Chondrocyte (in vitro differentiated cells): ENCODE measurements at places on chromosomes 4 and X.

DNA sequence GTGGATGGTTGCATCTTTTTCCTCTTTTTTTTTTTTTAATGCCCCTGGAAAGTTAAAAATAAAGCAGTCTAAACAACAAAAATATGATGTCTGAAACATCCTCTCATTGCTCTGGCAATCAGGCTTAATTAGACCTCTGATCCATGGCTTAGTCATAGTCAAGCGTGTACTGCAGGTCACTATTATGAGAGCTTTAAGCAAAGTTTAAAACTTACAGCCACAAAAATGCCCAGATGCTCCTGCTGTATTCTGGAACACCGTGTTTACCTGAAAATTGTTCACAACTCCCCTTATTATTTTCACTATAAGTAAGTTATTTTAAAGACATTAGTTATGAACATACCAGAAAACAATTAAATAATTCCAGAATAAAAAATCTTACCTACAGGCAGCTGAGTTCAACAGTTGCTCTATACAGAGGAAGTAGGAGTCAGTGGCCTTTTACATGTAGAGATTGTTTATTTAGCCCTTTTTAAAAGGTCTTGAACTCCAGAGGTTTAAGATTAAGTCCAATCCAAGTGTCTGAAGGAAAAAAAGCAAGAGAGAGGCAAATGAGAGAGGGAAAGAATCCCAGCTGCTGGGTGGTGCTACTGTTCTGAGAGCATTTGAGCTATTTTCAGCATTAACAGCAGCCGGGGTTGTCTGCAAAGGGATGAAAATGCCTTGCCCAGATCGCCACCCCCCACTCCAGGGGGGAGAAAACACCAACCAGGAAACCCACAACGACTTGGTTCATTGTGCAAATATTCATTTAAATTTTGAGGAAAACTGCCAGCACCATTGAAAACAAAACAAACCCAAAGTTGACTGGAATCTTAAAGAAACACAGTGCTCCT lies 36.9 kb downstream of the SORBS2 start:
- no peak for DNase-seq

DNA sequence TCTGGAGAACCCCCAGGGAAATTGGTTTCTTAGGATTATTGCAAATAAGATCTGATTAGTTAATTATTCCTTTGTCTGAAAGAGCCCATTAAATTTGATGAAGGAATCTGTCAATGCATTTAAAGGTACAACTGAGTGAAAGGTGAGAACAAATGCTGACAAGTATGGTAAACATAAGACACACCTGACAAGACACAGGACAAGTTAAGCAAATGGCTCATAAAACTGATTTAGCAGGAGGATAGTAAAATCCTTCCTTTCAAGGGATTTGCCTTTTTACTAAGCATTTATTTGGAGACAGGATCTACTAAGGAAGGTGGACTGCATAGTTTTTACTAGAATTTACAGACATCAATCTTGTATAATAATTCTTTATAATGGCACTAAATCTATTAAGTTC lies 553.9 kb downstream of the SPRY1 start:
- DNase-seq: no peak

- no peak for DNase-seq
Measured at GRCh38 chr4:74523096-74523495, 78.2 kb downstream of the AREG start.

GRCh38 chrX:35023683-35024082 lies 81.1 kb downstream of the FAM47B start:
- DNase-seq: no peak

DNA sequence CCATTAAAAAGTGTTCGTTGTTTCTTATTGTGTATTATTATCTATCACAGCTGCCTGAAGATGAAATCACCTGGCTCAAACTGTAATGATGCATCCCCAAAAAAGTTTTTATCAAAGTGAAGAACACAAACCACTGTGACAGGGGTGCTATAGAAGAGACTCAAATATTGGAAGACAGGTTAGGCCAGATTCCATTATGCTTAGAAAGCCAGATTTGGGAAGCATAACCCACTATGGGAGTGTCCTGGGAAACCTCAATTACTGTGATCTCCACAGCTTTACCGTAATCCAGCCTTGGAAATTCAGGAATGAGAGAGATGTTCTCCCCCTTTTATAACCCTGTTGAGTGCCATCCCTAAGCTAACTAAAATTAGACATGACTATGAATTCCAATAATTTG lies 114.2 kb downstream of the NWD2 start:
- DNase-seq: no peak

- no peak for DNase-seq
Measured at GRCh38 chr4:1235381-1236102, 13.4 kb downstream of the CTBP1 start.

DNA sequence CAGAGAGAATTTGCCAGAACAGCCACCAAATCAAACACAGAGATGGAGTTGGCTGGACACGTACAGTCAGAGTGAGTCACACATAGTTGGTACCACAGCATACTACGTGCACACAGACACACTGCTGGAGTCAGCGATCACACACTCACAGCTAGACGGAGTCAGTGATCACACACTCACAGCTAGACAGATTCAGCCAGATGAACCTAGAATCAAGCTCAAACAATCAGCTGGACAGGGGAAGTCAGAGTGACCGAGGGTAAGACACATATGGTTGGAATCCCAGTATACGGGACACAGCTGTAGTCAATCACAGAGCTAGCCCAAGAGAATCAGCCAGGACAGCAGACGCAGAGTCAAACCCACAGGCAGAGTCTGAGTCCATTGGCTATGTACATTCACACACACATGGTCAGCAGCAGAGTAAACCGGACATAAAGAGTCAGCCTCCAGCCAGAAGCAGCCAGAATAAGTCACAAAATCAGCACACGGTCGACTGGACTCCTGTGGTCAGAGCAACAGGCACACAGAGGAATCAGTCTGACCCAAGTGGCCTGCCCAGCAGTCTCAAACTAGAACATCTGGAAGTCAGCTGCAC lies 4.6 kb downstream of the SLC38A5 start:
- no peak for DNase-seq

DNA sequence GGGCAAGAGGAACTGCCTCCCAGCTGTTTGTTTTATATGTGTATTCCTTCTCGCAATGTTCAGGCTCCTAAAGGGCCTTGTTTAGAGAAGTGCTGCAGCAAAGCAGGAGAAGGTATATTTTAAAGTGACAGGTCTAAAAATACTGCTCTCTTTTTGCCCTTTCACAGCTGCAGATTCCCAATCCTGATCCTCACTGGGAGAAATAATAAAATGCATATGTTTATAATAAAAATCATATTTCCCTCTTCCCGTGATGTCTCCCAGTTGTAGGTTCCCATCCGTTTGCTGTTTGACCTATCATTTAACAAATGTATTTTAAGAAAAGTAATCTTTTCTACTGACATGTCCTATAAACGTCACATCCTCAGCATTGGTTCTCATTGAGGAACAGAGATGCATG lies 62.7 kb upstream of the GPC4 start:
- DNase-seq: no peak

- DNase-seq: no peak
Measured at GRCh38 chrX:12788645-12789044, 2.6 kb upstream of the PRPS2 start.

DNA sequence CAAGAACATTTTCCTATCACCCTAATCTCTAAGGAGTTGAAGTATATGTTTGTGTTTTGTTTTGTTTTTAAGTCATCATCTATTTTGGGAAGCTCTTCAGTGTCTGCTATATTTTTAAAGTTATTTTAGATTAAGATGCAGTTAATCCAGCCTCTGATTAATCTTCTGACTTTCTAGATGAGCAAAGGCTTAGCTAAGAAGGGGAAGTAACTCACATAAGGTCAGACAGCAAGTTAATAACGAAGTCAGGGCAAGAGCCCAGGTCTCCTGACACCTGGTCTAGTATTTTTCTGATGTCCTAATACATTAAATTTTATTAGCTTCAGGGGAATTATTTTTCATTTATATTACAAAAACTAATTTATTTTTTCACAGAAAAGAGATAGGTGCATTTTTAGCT lies 168.5 kb downstream of the SOWAHB start:
- DNase-seq: no peak

DNA sequence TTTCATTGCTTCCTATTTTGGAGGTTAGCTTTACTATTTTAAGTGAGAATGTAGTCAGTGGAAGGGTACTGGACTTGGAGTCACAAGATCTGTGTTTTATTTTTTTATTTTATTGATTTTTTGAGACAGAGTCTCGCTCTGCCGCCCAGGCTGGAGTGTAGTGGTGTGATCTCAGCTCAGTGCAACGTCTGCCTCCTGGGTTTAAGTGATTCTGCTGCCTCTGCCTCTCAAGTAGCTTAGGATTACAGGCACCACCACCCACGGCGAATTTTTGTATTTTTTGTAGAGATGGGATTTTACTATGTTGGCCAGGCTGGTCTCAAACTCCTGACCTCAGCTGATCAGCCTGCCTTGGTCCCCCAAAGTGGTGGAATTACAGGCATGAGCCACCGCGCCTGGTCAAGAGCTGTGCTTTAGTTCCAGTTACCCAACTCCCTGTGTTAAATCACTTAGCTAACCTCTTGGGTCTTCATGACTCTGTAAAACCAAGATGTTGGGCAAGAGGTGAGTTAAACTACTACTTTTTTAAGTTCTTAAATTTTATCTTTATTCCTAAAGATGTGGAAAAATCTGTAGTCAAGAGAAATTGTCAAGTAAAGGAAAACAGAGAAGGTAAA lies 11.2 kb downstream of the USP9X start:
- DNase-seq: no peak

- DNase-seq: no peak
Measured at GRCh38 chr4:115749404-115749803, 636.0 kb upstream of the NDST4 start.

DNA sequence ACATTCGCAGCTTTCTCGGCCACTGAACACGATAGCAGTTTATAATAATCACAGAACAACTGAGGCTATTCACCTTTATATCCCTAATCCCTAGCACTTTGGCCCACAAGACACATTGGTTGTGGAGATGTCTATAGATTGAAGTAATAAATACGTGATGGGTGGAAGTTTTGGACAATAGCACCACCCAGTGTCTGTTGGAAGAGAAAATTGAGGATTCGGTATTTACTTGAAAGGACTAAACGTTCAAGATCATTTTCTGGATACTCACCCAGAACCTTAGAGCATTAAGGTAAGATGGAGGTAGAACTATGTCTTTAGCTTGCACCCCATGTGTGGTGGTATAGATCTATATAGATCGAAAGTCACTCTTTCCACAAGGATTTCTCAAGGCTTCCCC lies 787 bp upstream of the TMSB15A start:
- no peak for DNase-seq

DNA sequence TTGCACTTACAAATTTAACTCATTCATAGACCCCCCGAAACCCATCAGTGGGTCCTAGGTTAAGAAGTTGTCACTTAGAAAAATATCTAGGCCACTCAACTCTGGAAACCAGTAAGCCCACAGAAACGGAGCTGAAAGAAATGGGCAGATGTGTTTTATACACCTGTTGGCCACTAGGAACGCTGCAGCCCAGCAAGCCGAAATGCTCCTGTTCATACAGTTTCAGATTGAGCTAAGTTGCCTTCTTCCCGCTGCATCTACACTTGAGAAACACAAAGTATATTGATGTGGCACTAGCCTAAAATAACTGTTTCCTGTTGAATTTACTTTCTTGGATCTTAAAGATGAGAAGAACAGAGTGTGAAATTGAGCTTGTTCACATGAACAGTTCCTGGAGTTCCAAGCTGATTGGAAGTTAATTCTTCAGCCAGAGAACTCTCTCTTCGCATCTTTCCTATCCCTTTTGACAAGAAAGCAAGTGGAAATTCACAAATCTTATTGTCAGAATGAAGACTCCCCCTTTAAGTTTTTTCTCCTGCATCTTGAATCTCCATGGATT lies 174.1 kb downstream of the RBMX2 start:
- no peak for DNase-seq

DNA sequence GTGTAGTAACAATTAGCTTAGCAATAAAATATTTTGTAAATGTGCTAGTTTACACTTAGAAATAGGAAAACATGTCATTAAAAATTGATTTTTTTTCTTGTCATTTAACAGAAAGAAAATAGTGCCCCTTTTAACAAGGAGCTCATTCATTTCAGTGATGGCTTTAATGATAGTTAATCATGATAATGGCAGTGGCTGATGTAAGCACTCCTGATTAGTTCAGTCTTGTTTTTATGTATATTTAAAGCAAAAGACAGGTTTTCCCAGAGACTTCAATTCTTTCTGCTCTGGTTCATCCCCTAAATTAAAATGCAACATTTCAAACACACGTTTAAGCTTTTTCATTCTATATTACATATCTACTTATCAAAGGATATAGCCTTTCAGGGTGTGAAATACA lies 1039.5 kb upstream of the PCDH7 start:
- no peak for DNase-seq

DNA sequence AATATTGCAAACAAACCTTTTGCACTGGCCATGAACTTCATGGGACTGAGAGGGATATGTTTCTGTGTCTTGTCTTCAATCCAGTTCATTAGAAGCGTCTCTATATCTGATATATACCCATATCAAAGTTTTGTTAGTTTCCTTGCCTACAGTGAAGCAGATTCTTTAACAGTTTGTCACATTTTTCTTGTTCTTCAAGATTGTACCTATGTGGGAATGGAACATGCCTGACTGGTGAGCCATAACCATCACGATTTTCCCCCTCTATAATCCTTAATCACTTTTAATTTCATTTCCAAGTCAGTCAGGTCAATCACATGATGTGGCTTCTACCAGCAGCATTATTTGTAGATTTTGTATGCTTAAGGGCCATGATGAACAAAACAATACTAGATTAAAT lies 197.1 kb upstream of the PDE5A start:
- DNase-seq: no peak

DNA sequence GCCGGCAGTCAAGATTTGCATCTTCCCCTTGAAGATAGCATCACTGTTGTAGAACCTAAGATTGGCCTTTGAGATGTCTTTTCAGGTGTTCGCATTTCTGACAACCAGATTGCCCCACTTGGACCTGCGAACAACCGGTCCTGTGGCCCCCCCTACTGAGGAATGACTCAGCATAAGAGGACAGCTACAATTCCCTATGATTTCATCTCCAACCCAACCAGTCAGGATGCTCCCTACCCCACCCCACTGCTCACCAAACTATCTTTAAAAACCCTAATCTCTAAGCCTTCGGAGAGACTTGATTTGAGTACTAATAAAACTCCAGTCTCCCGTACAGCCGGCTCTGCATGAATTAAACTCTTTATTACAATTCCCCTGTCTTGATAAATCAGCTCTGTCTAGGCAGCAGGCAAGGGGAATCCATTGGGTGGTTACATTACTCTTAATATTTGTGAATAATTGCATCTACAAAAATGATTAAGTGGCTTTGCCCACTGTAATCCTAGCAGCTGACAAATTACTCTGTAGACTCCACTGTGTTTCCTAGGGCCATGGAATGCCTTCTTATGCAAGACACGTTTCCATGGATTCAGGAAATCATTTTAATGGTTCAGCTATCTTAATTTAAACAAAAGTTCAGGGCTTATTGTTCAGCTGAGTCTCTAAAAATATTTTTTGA lies 95.4 kb downstream of the GPR143 start:
- no peak for DNase-seq
